ENCODE measurements at places on chromosomes 1 and 21.

- no peak for DNase-seq
Observed at GRCh38 chr1:198893763-198894444, 255.1 kb downstream of the PTPRC start.

- no peak for DNase-seq
Observed at GRCh38 chr21:29351691-29352090, 53.0 kb downstream of the BACH1 start.

DNA sequence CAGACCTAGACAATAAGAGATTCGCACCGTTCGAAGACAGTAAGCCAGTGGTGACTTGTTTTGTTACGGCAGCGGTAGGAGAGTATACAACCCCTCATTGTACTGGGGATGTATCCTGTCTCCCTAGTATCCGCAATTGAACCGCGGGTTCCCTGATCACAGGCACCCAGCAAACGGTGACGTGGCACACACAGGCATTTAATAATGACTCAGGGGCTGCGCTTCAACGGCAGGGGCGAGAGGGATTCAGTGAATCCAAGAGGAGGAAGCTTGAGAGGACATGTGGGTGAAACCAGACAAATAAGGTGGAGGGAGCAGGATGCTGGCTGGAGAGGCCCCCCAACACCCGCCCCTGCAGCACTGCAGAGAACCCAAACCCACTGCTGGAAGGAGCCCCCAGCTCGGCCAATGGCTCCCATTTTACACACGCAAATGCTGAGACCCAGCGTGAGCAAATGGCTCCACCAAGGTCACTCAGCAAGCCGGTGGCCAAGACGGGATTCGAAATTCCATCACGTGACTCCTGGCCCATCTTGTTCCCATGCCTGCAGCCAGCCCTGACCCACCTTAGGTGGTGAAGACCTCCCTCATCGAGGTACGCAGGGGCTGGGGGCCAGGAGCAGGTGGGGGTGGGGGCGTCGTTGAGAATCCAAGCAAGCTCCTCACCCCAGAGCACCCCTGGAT is 149.9 kb downstream of the SYF2 start:
- DNase-seq: no peak

- DNase-seq: no peak
Observed at GRCh38 chr1:184422490-184423233, 35.8 kb downstream of the C1orf21 start.

GRCh38 chr1:47757226-47757975 is 239.8 kb downstream of the TRABD2B start:
- no peak for DNase-seq

DNA sequence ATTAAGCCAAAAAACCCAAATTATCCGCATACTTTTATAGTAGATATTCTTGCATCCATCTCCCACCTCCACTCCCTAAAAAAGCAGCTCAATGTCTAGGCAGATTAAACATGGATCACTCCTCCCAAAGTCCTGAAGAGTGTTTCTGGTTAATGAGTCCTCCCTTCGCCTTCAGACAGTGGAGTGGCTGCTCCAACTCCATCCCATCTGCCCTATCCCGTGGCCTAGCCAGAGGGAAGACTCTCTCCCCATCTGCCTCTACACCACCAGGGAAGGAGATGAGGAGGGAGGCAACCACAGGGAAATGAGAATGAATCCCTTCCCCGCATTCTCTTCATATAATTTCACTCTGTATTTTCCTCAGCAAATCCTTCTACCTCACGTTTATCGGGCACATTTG is 103.8 kb downstream of the SLC45A1 start:
- no peak for DNase-seq

DNA sequence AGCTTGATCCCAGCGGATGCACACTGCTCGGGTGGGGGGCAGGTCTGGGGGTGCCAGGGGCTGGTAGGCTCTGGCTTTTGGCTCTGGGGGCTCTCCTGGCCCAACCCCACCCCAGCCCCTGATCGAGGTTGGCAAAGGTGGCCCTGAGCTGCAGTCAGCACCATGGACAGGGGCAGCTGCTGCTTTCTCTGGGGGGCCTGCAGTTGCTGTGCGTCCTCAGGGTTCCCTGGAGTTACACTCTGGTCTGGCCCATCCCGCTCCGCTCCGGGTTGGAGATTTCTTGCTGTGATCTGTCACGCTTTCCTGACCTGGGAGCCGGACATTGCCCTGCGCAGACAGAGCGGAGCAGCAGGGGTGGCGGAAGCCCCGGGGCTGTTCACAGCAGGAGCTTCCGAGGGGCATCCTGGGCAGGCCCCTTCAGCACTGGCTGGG is 8.0 kb upstream of the PLCH2 start:
- DNase-seq: no peak

- DNase-seq: no peak
Observed at GRCh38 chr1:64302194-64302593, 98.8 kb downstream of the UBE2U start.

DNA sequence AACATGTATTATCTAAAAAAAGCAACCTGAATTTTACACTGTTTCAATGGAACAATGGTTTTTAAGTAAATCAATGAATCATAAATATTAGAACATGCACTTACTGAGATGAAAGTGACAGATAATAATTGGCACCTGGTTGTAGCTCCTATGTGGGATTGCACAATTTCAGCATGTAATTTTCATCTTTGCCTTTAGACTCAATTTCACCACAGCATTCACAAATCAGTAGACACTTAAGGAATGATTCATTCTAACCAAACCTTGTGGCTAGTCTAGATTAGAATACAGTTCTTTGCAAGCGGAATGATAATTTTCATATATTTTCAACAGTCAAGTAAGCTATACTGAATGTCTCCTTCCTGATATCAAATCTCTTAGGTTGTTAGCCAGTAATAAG is 853.4 kb downstream of the KCNT2 start:
- no peak for DNase-seq

DNA sequence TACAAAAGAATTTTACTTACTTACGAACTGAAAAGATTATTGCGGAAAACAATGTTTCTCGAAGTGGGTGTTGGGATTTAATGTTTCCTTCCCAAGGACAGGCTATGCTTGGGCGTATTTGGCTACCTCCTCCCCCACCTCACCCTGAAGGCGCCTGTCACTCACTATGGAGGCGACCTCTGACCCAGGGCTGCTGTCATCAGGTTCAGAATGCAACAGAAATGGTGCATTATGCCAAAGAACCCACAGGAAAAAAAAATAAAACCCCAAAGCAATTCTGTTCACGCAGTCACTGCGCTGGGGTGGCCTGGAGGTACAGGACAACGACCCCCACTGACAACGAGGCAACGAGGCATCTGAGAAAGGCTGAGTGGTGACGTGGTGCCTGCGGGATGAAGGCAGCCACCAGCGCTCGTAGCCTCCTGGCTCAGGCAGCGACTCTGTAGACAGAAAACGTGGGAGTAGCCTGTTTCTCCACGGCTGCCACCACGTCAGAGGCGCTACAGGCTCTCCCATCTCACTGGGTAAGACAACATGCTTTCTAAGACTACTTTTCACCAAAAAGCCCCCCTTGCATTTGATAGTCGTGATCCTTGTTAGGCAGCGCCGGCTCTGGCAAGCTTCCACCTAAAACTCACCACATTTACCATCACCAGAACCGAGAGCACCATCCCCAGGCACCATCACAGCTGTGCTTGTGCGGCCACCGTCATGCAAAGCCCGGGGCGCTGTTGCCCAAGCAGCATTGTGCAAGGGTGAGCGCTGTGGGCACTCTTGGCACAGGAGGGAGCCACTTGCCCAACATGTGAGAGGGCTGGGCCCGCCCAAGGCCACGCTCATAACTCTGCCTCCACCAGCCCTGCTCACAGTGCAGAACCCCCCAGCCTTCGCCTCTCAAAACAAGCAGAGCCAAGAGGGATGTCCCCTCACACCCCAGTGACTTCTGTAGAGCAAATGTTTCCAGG is 14.3 kb downstream of the NADK start:
- no peak for DNase-seq

DNA sequence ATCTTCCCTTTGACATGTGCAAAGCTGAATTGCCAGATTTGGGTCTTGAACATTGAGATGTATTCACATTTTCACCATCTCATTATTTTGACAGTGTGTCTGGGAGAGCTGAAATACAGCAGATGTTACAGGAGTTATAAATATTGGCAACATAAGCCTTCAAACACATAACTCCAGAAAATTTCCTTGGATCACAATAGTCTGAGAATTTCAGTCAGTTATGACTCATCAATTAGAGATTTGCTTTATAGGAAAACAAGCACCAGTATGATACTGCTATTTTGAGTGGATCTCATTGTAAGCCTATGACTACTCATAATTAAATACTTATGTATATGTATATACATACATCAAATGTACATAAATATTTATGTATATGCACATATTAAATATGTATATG is 1171.8 kb downstream of the AMY1C start:
- DNase-seq: no peak

- no peak for DNase-seq
Observed at GRCh38 chr1:22123071-22123390, 19.9 kb downstream of the WNT4 start.

All from kidney epithelial cell (primary cell).